ENCODE measurements at places on chromosomes 6 and 20.

DNA sequence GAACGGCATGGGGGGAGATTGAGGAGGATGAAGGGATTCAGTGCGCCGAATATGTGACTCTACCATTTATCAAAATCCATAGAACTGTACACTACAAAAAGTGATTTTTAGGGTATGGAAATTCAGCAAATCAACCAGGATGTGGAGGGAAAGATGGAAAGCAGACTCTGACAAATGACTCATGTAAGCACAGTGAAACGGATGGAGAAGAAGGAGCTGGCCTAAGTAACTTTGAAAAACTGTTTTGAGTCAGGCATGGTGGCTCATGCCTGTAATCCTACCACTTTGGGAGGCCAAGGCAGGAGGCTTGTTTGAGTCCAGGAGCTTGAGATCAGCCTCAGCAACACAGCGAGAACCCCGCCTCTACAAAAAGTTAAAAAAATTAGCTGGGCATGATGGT, 39.2 kb downstream of the MUC22 start:
- DNase-seq: no peak

DNA sequence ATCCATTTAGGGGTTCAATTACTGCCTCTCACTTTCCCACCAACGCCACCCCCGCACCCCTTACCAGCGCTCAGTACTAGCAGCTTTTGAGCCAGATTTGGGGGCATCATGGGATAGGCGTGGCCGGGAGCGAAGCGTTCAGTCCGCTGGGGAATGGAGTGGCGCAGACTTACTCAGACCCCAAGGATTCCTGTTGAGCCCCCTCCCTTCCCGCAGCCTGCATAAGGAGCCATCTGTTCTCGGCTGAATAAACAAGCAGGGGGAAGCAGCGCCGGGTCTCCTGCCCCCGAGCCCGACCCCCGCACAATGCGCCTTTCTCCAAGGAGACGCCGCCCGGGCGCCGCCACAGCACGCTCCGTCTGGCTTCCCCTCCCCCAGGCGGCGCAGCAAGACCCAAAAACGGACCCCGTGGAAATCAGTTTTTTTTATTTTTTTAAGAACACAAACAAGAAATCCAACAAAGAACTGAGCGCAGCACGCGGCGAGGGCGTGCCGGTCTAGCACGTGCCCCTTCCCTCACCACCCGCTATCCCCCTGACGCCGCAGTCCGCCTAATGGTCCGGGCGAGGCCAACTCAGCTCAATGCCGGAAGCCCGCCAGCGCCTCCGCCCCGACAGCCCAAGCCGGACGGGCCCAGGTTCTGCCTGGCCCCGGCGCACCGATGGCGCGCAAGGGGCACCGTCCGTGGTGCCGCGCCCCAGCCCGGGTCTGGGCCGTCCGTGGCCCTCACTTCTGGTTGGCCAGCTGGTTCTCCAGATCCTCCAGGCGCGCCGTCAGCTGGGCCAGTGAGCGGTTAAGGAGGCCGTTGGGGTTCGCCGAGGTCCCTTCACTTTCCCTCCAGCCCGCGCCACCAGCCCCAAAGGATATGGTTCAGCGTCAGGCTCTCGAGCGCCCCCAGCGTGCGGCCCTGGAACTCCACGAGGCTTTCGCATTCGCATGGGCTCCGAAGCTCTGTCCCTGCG, 13.3 kb upstream of the RBPJL start:
- DNase-seq: peak; percentile 95

DNA sequence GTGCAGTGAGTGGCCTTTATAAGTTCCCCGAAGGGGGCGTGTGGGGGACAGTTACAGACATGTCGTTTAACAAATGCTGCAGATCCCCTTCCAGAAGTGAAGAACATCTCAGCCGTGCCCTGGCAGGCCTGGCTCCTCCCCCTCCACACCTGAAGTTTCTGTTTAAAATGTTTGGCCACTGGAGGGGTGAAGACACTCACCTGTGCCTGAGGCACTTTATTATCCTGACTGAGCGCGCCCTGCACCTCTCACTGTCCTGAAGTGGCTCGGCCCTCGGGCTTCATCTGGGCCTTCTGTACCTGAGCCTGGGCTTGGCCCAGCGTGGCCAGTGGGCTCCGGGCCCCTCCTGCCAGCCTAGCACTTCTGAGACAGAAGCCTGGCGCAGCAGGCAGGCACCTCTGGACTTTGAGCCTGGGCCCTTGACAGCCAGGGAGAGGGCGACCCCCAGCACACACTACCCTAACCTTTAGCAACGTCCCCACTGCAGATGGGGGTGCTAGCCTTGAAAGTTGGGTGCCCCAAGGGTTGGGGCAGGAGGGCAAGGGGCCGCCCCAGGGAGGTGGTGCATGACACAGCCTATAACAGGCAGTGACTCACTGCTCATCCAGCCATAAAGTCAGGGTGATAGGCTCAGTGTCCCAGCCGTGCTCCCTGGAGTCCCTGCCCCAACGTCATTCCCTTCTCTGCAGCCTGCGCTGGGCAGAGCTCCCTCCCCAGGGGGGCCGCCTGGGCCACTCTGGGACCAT, 13.6 kb upstream of the GATA5 start:
- DNase-seq: no peak

DNA sequence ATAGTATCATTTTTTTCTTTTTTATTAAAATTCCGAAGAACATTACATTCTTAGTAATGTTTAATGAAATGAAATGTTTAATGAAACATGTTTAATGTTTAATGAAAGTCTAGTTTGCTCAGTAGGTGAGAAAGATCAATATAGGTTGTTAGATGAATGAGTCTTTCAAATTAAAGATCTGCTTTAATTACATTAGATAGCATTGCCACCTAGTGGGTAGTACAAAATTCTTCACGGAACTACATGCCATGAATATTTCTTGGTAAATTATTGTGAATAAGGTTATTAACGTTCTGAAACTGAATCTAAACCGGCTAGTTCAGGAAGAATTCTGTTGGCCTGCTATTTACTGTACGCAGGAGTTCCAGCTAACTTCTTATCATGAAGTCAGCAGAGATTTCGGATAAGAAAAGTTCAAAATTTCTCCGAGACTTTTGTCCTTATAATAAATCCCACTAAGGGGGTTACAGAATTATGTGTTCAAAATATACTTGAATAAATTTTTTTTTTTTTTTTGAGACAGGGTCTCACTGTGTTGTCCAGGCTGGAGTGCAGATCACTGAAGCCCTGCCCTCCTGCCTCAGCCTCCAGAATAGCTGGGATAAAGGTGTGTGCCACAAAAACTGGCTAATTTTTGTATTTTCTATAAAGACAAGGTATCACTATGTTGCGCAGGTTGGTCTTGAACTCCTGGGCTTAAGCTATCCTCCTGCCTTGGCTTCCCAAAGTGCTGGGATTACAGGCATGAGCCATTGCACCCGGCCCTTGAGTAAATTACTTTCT, 7.9 kb upstream of the GMNN start:
- DNase-seq: no peak

DNA sequence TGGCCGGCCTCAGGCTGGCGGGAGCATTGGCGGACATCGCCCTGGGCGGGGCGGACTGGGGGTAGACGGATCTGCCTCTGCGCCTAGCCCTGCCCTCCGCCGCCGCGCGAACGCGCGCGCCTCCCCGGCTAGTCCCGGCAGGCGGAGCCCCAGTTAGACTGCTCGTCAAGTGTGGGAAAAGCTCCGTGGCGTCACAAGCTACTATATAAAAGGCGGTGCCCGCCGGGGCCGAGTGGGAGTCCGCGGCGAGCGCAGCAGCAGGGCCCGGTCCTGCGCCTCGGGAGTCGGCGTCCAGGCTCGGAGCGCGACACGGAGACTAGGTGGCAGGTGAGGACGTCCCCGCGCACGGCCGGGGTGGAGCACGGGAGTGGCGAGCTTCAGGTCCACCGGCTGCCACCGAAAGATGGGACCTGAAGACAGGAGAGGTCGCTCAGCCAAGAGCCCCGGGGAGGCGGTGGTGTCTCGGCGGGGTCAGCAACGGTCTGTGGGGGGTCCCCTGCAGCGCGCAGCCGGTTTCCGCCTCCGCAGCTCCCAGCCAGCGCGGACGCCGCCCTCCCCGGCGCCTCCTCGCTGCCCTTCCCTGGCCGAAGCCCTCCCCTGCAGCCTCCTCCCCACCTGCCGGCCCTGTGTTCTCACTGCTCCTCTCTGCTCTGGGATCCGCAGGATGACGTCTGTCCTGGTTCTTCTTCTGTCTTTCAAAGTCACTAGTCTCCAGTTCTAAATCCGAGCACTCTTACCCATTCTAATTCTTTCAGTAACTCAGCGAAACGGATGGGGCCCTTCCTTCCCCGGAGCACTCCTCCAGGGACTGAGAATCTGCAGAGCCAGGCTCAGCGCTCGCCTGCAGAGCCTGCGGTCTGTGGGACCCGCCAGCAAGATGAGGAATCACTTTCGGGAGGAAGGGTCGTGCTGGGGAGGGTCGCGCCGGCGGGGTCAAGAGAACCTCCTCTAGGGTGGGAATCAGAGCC, 4.3 kb upstream of the RIPK1 start:
- peak; percentile 80 for DNase-seq

DNA sequence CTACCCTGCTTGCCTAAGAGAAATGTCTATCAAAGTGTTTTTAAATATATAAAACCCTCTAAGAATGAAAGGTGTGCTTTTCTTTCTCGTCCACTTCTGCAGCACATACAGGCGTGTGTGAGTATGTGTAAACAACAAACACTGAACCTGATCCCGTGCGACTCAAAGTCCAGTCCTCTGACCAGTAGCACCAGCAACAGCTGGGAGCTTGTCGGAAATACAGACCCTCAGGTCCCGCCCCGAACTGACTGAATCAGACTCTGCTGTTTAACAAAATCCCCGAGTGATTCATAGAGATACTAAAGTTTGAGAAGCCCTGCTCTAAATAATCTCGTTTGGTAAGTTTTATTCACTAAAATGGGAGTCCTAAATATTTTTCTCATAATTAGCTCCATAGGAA, 208.0 kb upstream of the KCNQ5 start:
- no peak for DNase-seq

DNA sequence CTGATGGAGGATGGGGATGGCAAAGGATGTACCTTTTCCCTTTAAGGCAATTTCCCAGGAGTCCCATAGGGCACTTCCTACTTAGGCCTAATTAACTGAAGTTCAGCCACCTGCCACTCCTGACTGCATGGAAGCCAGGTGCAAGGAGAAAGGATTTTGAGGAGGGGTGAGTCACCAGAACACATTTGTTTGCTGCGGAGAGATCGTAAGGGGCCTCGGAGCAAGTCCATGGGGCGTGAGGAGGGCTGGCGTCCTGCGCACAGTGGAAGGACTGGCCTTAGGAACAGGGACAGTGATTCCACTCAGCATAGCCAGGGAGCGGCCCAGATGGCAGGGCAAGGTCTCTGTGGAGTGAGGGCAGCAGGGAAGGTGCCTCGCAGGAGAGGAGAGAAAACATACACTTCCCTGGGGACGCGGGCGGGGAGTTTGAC, 11.8 kb upstream of the MAP1LC3A start:
- DNase-seq: no peak

DNA sequence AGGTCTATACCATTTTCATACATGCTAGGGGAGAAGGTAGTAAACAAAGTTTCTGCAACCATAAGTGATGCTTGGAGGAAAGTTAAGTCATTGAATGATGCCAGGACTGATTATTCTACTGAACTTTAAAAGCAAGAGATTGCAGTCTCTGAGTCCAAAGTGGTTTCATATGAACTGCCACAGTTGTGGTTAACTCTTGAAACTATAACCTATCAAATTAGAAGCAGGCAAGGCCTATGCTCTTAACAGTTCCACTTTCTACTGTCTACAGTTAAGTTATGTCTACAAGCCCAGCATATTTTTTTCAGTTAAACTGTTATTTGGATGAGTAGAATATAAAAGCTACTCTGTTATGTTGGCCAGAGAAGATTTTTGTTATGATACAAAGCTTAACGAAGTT, 326.5 kb upstream of the RUNX2 start:
- DNase-seq: no peak

- DNase-seq: peak; percentile 14
Measured at GRCh38 chr6:113995634-113996033, 24.7 kb upstream of the HDAC2 start.

- no peak for DNase-seq
Measured at GRCh38 chr6:168542301-168542700, 101.3 kb downstream of the SMOC2 start.

GRCh38 chr20:12733811-12734210, 275.0 kb upstream of the SPTLC3 start:
- no peak for DNase-seq

DNA sequence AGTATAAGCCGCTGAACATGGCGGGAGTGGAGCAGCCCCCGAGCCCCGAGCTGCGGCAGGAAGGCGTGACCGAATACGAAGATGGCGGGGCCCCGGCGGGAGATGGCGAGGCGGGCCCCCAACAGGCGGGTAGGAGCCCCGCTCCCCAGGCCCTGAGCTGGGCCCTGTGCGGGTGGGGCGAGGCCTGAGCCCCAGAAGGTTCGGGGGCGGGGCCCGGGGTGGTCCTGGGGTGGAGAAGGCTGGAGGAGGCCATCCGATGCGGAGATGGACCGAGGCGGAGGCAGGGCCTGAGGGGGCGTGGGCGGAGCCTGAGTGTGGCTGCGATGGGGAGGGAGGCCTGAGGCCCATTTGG, 7.1 kb downstream of the L3MBTL1 start:
- no peak for DNase-seq

- no peak for DNase-seq
Measured at GRCh38 chr20:61699495-61700374, 365.9 kb downstream of the TAF4 start.

DNA sequence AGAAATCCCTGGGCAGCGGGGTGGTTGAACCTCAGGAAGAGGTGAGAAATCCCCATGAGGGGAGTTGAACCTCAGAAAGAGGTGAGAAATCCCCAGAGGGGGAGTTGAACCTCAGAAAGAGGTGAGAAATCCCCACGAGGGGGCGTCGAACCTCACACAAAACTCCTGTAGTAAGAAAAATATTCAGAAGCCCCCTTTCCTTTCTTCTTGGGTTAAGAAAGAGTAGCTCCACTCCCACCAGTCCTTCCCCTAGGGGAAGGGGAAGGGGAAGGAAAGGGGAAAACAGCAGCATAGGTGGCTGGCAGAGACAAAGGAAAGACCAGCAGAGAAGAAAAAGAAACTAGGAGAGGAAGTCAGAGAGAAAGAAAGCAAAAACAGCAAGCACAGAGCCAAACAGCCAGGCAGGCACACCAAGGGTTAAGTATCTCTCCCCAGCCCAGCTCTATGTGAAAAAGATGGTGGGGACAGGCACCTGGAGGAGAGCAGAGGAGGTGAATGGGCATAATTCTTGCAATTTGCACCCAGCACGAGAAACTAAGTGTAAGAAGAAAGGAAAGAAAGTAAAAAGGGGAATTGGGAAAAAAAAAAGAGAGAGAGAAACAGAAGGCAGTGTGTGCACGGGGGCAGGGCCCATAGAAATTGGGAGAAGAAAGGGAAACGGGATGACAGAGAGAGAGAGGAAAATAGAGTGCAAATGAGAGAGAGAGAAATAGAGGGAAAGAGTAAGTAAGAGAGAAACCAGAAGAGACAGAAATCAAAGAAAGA, 88.2 kb downstream of the PLG start:
- DNase-seq: peak; percentile 20

GRCh38 chr20:51404297-51405060, 138.0 kb downstream of the NFATC2 start:
- DNase-seq: no peak

GRCh38 chr20:44180814-44181213, 6.2 kb downstream of the JPH2 start:
- peak; percentile 27 for DNase-seq

- DNase-seq: peak; percentile 52
Measured at GRCh38 chr6:99993533-99994251, at the start of gene MCHR2. TSS of gene MCHR2 (minus strand) at chr6:99994223. CDS start at chr6:99956147, 38,076 bp downstream.

- no peak for DNase-seq
Measured at GRCh38 chr20:36703530-36703929, 42.4 kb downstream of the NDRG3 start.

- DNase-seq: no peak
Measured at GRCh38 chr6:44868910-44869309, 459.2 kb upstream of the RUNX2 start.
